ENCODE measurements at places on chromosomes 12 and 14.

DNA sequence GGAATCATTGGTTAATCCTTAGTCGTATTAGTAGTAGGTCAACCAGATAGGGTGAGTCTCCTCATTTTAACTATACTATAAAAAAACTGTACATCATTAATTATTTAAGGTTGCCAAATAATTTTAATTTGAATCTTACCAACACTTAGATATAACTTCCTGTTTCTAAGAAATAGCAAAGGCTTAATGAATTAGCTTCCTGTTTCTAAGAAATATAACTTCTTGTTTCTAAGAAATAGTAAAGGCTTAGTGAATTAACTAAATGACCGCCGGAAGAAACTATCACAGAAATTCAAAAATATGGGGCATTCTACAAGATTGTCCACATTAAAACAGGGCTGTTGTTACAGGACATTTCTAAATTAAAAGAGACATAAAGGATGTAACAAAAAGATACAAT lies 392.9 kb upstream of the FOXG1 start:
- no peak for DNase-seq

DNA sequence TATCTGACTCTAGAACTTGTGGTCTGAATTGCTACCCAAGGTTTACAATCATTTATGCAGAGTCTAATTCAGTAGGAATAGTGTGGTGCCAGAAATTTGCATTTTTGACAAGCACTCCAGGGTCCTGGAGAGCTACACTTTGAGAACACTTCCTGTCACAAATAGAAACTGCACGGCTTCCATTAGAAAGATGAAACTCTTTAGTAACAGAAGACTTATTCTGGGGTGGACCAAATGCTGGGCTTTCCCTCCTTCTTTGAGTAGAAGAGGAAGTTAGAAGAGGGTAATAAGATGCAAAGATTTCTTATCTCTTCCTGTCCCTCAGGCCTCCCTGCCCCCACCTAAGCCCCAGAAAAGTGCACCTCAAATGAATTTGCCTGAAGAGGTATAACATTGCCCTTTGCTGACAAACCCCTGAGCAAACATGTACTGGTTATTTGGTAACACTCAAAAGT lies 28.4 kb downstream of the DGLUCY start:
- DNase-seq, result no peak

DNA sequence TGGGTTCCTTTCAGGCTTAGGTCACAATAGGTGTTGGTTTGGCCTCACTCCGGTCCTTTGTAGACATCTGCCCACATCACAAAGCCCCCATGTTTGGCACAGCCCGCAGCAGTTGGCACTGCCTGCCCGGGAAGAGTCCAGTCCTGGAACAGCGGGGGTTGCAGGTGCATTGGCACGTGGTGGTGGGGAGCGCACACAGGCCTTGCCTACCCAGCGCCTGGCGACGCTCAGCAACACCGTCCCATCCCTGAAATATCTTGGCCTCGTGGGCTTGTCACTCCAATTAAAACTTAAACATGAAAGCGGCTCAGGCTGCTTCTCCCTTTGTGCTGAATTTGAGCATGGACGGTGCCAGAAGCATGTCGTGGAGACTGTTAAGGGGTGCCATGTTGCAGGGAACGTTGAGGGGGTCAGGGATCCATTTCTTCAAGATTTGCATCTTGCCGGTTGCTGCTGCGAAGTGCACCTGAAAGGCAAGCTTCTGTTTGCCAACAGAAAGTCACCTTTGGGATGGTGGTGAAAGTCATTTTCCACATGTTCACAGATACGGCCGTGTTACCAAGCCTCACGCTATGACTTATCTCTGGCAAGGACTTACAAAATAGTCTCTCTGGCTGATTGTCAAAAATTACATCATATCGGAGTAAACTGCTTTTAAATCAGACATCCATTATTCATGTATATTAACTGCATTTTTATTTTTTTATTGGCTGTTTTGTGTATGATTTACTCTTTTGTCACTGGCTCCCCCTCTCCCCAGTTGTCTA lies 91.5 kb downstream of the FBXW8 start:
- no peak for DNase-seq

GRCh38 chr14:32608857-32609256 lies 279.8 kb downstream of the AKAP6 start:
- no peak for DNase-seq

GRCh38 chr14:76373456-76373855 lies 2.5 kb upstream of the ESRRB start:
- no peak for DNase-seq

DNA sequence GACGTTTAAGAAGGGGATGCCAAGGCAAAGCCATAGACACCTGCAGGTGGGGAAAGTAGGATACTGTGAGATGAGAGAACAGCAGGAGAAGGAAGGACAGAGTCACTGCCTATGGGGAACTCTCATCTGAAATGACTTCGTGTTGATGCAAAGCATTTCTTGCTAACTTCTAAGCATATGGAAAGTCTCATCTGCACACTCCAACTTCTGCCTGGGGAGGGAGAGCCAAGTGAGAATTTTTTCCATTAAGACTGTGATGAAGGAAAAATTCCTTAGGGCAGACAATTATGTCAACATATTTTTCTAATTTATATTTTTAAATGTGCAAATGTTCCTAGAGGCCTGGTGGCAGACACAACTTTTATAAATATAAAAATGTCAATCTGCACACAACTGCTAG lies 115.3 kb downstream of the IPO8 start:
- DNase-seq, result no peak

- no peak for DNase-seq
Observed at GRCh38 chr12:1288333-1288732, 297.3 kb downstream of the ERC1 start.

- no peak for DNase-seq
Observed at GRCh38 chr12:70052476-70052875, 190.8 kb upstream of the CNOT2 start.

DNA sequence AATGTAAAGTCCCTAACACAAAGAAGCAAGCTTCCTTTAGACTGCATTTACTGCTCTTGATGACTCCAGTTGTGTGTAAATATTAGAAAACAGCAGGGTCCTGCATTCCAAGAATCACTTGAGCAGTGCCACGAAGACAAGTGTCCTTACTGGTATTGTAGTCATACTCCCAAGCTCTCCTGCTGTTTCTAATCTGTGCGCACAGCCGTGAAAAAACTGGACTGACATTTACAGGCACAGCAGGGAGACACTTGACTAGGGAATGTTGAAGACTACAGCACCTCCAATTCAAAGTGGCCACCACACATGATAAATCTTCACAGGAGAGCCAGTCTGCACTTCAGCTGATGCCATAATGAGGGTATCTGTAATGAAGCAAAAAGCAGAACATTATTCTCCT lies 91.4 kb downstream of the VRK1 start:
- no peak for DNase-seq

DNA sequence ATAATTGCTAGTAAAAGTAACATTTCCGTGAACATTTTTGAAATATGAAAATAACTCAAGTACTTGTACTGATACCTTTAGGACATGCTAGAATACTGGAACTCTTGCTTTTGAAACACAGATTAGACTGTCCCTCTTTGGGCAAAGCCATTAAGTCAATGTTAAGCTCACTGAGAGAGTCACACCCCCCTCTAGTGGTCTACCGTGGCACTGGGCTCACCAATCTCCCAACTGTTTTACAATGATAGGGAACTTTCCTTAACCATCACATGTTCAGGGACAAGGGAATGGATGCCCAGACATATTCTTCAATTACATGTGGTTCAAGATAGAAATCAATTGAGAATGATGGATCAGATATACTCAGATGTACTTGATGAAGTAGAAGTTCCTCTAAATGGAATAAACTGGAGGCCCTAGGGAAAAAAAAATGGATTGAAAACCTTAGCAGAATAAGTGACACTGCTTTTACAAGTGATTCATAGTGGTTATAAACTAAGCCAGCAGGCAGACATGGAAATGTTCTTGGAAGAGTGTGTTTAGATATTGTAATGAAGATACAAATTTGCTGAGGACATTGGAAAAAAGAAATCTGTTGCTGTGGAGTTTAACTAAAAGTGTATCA lies 17.8 kb downstream of the NANOG start:
- peak; percentile 64 for DNase-seq

- no peak for DNase-seq
Observed at GRCh38 chr14:95464514-95464913, 51.9 kb downstream of the SYNE3 start.

- no peak for DNase-seq
Observed at GRCh38 chr14:68669603-68670358, 123.1 kb downstream of the ZFP36L1 start.

DNA sequence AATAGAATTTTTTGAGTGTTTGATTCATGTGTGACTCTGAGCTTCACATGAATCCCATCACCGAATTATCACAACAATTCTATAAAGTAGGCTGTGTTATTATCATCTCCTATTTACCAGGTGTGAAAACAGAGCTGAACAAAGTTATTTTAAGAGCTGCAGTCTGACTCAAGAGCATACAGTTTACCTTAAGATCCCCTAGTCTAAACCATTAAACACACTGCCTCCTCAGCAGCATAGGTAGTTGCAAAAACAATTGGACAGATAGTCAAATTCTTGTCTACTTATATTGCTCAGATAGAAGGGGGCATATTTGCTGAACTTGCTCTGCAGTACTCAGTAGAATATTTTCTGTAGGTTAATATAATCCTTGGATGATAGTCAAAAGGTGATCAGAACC lies 219.8 kb upstream of the ATP2B1 start:
- DNase-seq, result no peak

DNA sequence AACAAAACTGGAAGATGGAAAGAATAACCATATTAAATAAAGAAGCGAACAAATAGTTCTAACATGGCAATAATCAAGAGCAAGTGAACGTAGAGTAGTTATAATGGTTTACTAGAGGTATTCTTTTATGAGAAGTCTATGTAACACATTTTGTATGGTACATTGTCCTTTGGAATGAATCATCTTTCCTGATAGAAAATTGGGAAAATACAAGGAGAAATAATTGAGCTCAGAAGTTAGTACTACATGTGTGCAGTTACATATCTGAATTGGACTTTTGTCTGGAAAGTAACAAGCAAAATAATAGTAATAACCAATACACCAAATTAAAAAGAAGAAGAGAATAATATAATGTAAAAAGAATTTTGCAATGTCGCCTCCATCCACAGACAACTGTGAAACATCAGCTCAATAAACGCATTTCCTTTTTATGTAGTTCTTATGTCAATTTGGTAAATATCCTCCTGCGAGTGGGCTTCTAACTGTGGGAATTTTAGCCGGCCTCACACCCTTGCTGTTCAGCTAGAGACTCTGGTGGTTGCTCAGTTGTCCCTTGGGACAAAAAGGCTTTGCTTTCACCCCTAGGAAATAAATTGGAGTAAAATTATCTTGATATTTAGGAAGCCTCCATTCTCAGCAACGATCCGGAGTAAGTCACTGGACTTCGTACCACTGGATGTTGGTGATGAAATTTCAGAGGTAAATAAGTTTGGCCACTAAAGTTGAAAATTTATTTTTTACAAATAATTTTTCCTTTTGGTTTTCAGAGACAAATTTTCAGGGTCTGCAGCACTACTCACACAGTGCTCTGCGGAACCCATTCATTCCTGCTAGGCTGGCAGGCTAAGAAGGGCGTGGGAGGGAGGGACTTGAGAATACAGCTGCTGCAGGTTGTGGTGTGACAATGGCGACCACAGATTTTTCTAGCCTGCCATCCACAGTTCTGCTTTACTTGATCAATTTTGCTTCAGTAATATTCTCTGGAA lies 1.1 kb upstream of the TUBA1A start:
- DNase-seq, result no peak

- DNase-seq, result no peak
Observed at GRCh38 chr14:93329965-93330608, 2.7 kb downstream of the BTBD7 start.

- DNase-seq, result no peak
Observed at GRCh38 chr12:51746416-51746815, 102.1 kb downstream of the FIGNL2 start.

GRCh38 chr12:130970165-130970907 lies 16.6 kb downstream of the ADGRD1 start:
- DNase-seq, result no peak

- no peak for DNase-seq
Observed at GRCh38 chr14:75273272-75274049, 5.2 kb upstream of the FOS start.

- DNase-seq, result no peak
Observed at GRCh38 chr14:52244328-52244727, 23.2 kb upstream of the PTGDR start.

DNA sequence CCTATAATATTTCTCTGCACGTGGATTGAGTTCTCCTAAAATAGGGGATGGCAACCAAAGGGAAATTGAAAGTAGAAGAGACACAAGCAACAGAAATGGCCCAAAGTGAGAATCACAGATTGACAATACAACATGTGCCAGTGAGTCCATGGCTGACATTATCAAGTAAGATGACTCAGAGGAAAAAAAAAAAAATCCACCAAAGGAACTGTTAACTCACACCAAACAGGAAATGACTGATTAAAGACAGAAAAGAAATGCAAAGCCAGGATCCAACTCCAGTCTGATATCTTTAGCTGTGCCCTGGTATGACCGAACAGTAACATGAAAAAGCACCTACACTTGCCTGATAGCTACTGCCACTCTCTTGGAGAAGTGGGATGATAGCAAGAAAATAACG lies 485.0 kb downstream of the PRKD1 start:
- DNase-seq, result no peak

DNA sequence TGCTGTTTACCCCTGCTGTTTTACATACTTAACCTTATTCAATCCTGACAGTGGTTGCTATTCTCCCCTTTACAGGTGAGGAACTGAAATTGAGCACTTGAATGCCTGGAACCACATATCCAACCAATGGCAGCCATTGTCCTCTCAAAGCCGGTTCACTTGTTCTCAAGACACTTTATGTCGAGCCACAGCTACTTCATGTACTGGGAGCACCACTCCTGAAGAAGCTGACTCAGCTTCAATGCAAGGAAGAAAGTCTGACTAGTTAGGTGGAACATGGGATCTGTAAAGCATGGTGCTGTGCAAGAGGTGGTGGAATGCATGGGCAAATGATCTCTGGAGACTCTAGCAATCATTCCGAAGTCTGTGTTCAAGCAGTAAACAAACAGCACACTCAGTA lies 113.9 kb upstream of the CPM start:
- no peak for DNase-seq

DNA sequence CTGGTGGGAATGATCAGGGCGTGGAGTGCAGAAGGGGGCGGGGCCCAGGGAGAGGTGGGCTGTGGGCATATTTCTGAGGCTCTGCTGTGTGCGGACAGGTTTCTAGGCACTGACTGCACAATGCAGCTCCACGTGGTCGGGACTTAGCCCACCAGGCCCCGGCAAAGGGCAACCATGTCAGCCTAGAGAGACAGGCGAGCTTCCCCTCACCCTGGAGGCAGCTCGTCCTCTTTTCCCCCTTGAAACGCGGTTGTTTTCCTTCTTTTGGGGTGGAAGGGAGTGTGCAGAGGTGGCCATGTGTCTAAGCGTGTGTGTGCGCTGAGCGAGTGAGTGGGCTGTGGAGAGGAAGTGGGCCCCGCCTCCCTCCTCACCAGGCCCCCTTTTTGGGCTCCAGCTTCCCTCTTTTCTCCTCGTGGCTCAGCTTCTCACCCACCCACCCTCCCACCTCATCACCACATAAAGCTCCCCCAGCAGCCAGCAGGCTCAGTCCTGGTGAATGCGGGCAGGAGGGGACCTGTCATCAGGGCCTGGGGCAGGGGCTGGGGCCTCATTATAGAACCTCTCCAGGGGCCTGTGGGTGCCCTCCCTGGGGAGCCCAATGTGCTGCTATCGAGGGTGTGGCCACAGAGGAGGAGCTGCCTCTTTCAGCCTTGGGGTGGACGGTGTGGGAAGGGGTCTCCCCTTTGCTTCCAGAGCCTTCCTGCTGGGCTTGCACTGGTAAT lies 22.0 kb downstream of the LRTM2 start:
- DNase-seq, result no peak

Measured in activated naive CD4-positive, alpha-beta T cell treated with anti-CD3 and anti-CD28 coated beads, Interleukin-2, amount 50 U/mL, for 16 hours (primary cell).